NCI-H1930 (cell line): ENCODE measurements at places on chromosomes 16 and 17.

DNA sequence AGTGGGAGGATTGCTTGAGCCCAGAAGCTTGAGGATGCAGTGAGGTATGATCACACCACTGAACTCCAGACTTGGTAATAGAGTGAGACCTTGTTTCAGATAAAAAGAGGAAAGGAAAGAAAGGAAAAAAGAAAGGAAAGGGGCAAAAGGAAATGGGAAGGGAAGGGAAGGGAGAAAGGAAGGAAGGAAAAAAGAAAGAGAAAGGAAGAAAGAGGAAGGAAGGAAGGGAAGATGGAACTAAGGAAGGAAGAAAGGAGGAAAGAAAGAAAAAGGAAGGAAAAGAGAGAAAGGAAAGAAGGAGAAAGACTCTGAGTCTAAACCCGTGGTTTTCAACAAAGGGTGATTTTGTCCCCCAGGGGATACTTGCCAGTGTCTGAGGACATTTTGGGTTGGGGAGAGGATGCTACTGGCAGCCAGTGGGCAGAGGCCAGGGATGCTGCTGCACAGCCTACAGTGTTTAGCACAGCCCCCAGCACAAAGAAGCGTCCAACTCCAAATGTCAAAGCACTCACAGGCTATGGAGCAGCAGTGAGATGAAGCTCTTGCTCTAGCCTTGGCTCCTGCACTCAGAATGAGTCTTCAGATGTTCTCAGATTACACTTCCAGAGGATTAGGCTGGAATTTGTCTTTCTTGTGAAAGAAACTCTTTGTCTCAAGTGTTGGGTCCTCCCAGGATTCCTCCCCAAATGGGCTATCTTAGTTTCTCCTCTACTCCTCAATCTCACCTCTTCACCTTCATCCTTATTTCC is 64.2 kb downstream of the BMERB1 start:
- DNase-seq = no peak

GRCh38 chr17:76026714-76027158 is 370 bp downstream of the EVPL start:
- DNase-seq = no peak

GRCh38 chr17:59415397-59415796 is 83.9 kb downstream of the YPEL2 start:
- DNase-seq = no peak

- no peak for DNase-seq
Observed at GRCh38 chr16:83907631-83908250, 8.8 kb downstream of the MLYCD start.

DNA sequence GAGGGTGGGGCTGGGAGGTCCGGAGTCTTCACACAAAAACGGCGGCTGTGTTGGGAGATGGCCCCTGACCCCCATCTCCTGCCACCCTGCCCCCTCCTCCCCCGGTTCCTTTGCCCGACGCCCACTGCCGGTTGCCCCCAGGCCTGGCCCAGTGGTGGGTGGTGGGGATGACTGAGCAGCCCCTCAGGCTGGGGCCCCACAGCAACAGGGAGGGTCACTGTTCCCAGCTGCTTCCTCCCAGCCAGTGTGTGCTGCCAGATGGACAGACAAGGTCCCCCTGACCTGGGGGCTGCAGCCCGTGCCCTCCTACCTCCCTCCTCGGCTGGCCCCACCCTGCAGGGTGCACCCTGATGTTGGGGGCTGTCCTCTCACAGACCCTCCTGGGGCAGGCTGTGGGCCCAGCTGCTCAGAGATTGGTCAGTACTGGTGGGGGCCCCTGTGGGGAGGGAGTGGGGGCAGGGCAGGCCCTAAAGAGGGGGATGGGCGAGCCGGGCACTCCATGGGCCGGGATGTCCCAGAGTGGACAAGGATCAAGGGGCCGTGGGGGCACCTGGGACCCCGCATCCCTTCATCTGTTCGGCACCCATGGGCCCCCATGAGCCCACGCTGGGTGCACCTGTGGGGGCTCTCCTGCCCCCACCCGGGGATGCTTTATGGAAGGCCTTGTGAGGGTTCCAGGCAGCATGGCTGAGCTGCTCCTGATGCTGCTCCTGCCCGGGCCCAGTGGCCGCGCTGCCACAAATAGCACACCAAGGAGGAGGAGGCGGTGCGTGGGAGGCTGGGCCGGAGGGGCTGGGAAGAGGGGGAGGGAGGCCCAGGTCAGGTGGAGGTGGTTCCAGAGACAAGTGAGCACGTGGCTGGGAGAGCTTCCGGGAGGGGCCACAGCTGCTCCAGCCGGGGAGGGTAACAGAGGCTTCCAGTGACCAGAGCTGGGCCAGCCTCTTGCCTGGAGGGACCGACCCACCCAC is 5.1 kb downstream of the C1QTNF8 start:
- DNase-seq = no peak

- DNase-seq = peak; percentile 59
Observed at GRCh38 chr17:44345454-44346026, 438 bp downstream of the GRN start.

GRCh38 chr17:81837641-81838040 is 2.8 kb upstream of the PPP1R27 start:
- no peak for DNase-seq

DNA sequence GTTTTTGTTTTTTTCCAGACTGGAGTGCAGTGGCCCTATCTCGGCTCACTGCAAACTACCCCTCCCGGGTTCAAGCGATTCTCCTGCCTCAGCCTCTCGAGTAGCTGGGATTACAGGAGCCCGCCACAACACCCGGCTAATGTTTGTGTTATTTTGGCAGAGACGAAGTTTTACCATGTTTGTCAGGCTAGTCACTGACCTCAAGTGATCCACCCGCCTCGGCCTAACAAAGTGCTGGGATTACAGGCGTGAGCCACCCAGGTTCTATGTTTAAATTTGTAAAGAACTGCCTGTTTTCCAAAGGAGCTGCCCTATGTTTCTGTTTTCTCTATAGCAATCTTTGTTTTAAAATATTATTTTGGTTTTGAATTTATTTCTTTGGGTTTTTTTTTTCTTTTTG is 13.8 kb upstream of the C16orf87 start:
- DNase-seq = no peak

DNA sequence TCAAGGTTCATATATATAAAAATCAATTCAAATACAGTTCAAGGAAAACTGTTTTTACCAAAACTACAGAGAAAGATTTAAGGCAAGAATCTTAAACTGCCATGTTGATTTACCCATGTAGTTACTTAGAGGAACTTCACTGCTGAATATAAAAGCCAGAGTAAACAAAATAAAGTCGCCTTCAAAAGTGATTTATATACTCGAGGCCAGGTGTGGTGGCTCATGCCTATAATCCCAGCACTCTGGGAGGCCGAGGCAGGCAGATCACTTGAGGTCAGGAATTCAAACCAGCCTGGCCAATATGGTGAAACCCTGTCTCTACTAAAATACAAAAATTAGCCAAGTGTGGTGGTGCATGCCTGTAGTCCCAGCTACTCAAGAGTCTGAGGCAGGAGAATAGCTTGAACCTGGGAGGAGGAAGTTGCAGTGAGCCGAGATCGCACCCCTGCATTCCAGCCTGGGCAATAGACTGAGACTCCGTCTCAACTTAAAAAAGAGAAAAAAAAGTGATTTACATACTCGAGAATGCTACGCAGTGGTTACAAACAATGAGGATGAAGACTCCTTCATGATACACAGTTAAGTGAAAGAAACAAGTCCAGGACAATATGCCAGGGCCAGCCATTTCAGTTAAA is 54.1 kb upstream of the CNEP1R1 start:
- DNase-seq = no peak

- DNase-seq = no peak
Observed at GRCh38 chr17:42814633-42815399, 9.3 kb downstream of the BECN1 start.

DNA sequence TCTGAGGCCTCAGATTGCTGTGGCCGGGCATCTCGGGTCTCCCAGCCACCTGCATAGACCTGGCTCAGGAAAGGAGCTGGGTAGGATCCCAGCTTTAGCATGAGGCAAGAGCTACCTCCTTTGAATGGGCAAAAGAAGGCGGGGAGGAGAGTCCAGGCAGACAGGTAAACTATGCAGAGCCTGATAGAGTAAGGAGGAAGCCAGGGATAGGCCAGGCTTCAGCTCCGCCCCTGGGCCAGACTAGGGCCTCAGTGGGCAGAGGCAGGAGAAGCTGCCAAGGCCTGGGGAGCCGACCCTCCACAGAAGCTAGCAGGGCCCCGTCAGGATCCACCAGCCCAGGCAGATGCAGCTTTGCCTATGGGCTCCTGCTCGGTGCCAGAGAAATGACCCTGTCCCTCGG is 22.6 kb upstream of the UBE2G1 start:
- no peak for DNase-seq

DNA sequence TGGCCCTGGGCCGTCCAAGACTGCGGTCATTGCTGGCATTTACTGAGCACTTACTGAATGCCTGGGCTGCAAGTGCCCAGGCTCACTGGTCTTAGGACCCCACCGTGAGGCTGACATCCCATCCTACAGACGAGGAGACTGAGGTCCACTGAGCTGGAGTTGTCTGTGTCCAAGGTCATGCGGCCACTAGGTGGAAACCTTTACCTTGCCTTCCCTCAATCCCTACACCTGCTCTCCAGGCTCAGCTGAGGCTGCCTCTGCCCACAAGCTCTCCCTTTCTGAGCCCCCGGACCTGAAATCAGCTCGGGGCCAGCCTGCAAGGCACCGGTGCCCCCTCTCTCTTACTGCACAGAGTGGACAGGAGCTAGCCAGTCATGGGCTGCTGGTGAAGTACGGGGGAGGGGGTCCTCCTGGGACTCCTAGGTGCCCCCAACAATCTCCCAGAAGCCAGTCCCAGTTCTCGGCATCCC is 1.5 kb downstream of the CASKIN1 start:
- DNase-seq = peak; percentile 37

GRCh38 chr16:84732674-84733352 is 33.0 kb downstream of the USP10 start:
- DNase-seq = no peak

DNA sequence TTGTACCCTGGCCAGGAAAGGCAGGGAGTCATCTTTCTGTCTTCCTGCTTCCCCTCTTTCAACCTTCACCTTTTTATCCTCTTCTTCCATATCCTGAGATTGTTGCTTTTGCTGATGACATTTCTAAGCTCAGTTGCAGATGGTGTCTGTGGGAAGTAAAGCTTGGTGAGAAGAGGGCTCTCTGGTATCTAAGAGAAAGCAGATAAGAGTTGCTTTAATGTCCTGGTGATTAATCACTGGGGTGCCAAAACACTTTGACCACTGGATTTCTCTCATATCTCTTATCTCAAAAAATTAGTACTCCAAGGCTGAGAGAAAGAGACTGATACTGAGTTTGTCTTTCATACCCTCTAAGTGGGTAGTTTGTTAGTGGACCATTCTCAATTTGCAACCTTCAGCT is 71.3 kb downstream of the NEUROD2 start:
- no peak for DNase-seq

DNA sequence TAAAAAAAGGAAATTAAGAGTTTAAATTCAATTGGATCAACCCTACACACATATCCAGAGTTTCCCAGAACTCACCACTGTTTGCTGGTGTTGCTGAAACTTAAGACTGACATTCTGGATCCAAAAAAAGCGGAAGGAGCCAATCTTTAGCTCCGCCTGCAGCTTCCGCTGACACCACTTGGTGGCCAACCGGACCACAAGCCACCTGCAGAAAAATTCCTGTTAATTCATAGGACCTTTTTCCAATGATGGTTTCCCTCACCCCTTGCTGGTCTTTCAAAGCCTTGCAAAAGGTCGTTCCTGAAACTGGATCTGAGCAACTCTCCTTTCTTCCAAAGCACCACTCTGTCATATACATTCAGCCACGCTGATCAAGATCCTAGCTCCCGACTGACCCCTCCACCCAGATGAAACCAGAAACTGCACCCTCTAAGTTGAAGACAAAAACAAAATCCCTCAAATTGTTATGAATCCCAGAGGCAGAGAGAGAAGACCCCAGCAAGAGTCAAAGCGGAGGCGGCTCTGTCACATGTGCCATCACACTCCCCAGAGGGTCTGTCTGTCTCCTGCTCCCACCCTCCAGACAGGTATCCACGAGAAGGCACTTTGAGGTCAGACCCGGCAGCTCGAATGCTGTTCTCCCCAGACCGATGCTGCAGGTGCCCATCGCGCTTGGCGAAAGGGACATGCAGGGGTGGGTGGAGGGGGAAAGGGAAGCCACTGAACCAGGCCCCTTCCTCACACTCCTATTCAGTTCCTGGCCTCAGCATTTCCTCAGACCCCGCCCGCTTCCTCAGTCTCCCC is 773 bp downstream of the BLTP2 start:
- peak; percentile 7 for DNase-seq

- DNase-seq = no peak
Observed at GRCh38 chr17:57869617-57870282, 19.9 kb upstream of the MRPS23 start.

- no peak for DNase-seq
Observed at GRCh38 chr17:49402706-49403105, 12.0 kb downstream of the PHB1 start.

DNA sequence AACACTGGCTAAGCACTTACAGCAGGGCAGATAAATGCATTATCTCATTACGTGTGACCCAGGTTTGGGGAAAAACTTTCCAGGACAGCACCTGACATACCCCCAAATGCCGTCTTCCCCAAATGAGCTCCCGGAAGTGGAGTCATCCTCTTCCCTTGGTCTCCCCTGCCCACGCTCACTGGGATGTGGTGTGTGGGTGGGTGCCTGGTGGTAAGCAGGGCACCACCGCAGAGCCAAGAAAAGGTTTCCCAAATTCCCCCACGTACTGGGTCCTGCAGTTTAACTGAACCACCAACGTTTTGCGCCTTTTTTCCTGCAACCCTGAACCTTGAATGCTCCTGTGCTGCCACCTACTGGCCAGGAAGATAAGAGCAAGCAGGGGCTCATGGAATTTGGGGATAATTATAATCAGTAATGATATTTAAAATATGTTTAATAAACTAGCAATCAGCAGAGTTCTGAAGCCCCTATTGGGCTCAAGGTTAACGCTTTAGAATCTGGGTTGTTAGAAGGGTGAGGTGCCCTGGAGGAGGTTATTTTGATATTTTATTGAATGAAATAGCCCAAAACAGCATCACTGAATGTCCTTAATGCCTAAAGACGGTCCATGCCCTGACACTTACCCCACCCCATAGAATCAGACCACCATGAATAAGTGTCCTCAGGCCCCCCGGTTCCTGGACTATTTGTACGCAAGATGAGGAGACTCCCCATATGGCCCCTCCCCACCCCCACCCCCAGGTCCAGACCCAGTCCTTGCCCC is 8.0 kb downstream of the SPPL2C start:
- peak; percentile 52 for DNase-seq

GRCh38 chr17:49997301-49997650 is 2.3 kb upstream of the DLX3 start:
- no peak for DNase-seq

- DNase-seq = no peak
Observed at GRCh38 chr16:30567160-30567990, 4.1 kb downstream of the ZNF688 start.
